ENCODE measurements at places on chromosomes 1 and 21. TPM values are rescaled to one million over a fixed set of nuclear protein-coding genes. Genes with fewer than 3 reads are reported as not detected.

S100A16 gene
- 89.0 TPM for total RNA-seq

CDC7 gene
- total RNA-seq = 74.2 TPM

KCNE2 gene
- not detected for total RNA-seq

NPPB gene
- 1.5 TPM for total RNA-seq

GIPC2 gene
- 0.07 TPM for total RNA-seq

ZFP69 gene
- 9.2 TPM for total RNA-seq

FAM43B gene
- 6.1 TPM for total RNA-seq

S100A8 gene
- total RNA-seq = not detected

PPIAL4G gene
- not detected for total RNA-seq

SPRR2E gene
- total RNA-seq = not detected

HAO2 gene
- total RNA-seq = 0.38 TPM

ASB17 gene
- total RNA-seq = not detected

MAP3K21 gene
- 44.5 TPM for total RNA-seq

NRDC gene
- 146 TPM for total RNA-seq

PERM1 gene
- not detected for total RNA-seq

GOLT1A gene
- total RNA-seq = 0.76 TPM

KRTAP12-2 gene
- not detected for total RNA-seq

CD84 gene
- not detected for total RNA-seq

OR4F16 gene
- not detected for total RNA-seq

CRABP2 gene
- total RNA-seq = 190 TPM

KRTAP19-6 gene
- not detected for total RNA-seq

CRYBG2 gene
- total RNA-seq = 8.7 TPM

SPATA45 gene
- total RNA-seq = 0.63 TPM

VSIG8 gene
- total RNA-seq = not detected

HCRTR1 gene
- not detected for total RNA-seq

AKT3 gene
- total RNA-seq = 15.0 TPM

CFHR2 gene
- total RNA-seq = not detected

CHIA gene
- not detected for total RNA-seq

CYYR1 gene
- total RNA-seq = 34.2 TPM
